Left cardiac atrium (tissue), 4 donors: ENCODE measurements at places on chromosomes 1 and 21. TPM values are rescaled to one million over a fixed set of nuclear protein-coding genes. Genes with fewer than 3 reads are reported as not detected.
A peak's percentile ranks its signal among the peaks of the same experiment; 100 is the strongest.

The CNIH3 gene
- total RNA-seq, result 1.3 TPM

The OR2C3 gene
- not detected for total RNA-seq

- DNase-seq, result no peak
Observed at GRCh38 chr1:45922813-45923212, 119.4 kb downstream of the MAST2 start.

- DNase-seq, result no peak
Observed at GRCh38 chr1:84913555-84913892, 20.5 kb upstream of the LPAR3 start.

GRCh38 chr1:39105061-39105840 lies 79.1 kb downstream of the NDUFS5 start:
- DNase-seq, result peak; percentile 86

DNA sequence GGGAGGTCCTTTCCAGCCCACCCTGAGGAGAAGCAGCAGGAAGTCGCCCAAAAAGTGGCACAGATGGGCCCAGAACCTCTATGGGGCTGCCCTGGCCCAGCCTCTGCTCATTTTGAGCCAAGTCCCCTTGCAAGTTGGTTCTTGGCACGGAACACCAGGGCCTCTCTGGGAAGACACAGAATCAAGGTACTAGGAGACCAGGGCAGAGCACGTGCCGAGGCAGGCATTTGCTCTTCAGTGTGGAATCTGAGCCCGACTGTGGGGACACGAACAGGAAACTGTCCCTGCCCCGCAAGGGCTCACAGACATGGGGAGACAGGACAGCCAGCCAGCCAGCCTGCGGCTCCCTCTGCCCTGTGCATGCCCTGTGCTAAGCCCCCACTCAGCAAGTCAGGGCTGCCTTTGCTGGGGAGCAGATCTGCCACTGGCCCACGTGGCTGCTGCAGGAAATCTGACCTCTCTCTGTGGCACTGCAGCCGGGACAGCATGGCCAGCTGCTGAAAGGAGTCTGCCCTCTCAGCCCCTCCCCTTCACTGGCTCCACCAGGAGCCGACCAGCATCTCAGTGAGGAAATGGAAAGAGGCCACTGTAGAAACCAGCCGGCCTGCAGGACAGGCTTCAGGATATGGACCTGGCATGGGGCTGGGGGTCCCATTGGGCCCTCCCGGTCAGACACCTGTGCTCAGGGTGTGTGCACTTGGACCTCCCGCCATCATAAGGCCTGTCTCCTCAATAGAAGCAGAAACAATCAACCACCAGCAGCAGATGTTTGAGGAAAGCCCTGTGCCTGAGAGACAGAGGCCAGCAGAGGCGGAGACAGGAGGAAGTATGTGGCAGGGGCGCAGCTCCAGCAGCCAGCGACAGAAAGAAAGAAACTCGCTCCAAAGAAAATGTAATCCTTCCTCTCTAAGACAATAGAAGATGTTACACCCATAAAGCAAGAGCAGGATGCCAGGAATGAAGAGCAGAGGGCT lies 3.7 kb downstream of the ARHGEF16 start:
- DNase-seq, result no peak

- no peak for DNase-seq
Observed at GRCh38 chr1:35539073-35539823, 18.0 kb downstream of the KIAA0319L start.

DNA sequence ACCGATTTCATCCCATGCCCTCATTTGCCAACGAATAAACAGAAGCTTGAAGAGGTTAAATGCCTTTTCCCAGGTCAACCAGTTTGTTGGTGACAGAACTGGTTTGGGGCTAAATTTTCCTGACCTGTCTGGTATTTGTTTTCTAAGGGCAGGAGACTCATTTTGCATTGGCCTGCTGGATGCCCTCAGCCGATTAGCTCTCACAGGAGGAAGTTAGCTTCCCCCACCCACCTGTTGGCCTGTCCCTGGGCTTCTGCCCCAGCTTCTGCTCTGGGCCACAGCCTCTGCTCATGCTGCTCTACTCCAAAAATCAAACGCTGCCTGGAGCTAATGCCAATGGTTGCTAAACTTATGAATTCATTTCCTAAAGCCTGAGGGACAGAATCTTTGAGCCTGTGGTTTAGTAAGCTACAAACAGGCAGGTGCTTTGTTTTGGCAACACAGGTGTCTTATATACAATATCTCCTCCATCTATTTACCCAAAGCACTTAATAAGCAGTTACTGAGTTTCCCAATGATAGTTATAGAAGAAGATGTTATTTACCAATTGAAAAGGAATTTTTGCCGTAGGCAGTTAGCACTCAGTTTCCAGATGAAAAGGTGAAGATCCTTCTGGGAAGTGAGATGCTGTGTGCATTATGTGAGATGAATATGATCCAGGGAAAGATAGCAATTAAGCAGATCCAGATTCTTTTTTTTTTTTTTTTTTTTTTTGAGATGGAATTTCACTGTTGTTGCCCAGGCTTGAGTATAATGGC lies 82.3 kb downstream of the TM2D1 start:
- no peak for DNase-seq

GRCh38 chr1:29856340-29857114 lies 620.2 kb downstream of the PTPRU start:
- DNase-seq, result no peak
